ENCODE measurements at places on chromosomes 16 and 17.
A peak's percentile ranks its signal among the peaks of the same experiment; 100 is the strongest.

GRCh38 chr17:74199306-74200092 lies 4.0 kb upstream of the RPL38 start:
- peak; percentile 66 for DNase-seq

DNA sequence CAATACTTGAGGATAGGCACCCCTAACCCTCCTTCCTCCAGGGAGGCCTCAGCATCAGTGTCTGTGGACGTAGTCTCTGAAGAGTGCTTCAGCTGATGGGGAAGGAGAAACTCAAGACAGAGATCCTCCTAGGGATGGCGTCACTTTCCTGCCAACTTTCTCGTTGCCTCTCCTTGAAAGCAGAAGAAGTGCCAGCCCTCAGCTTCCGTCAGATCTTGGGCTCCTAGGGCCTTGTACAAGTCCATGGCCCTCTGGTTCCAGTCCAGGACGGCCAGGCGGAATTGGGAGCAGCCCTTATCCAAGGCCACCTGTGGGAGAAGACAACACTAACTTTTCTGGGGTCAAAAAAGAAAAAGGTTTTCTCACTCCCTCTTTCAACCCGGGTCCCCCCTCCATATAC lies 1.3 kb downstream of the SAT2 start:
- DNase-seq, result no peak

DNA sequence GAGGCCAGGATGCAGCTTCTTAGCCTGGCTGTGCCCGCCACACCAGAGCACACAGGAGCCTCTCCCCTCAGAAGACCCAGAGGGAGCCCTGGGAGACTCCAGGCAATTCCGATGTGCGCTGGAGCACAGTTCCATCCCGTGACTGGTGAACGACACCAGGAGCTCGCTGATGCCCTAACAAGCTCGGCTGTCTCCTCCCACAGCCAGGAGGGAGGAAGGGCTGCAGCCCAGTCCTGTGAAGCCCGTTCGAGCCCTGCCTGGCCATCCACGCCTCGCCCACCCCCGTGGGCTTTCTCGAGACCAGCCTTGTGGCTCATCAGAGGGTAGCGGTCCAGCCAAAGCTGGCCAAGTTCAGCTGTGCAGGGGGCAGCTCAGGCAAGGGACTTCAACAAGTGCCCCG lies 21.8 kb upstream of the RASD1 start:
- no peak for DNase-seq

DNA sequence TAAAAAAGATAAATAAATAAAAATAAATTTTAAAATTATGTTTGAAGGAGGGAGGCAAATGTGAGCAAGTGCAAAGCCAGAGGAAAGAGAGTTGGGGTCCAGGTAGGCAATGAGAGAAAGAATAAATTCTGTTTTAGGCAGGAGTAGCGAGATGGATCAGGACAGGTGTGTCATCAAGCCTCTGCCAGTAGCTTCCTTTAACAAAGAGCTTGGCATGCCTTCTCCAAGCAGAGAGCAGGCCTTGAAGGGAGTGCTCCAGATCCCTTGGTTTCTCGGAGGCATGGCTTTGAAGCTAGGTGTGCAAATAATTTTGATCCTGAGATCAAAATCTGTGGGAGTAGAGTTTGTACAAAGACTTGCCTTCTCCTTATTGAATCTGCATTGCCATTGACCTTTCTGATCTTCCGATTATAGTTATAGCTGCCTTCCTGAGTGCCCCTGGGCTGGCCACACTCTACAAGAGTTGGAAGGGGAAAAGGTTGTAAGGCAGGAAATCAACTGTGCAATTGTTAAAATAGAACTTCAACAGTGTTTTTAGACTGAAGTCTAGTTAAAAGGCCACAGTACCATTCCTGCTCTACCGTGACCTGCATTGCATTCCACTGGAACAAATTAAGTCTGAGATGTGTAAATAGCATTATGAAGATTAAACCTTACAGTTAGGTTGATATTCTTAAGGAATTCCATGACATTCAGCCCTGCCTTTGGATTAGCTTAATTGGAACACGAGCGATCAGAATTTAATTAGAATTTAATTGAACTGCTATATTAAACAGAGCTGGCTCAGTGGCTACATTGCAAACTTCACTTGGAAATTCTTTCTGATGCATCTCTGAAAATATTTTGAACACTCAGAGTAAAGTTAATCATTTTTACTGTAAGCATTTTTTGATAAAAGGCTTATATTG lies 33.7 kb downstream of the IQCK start:
- DNase-seq, result no peak

DNA sequence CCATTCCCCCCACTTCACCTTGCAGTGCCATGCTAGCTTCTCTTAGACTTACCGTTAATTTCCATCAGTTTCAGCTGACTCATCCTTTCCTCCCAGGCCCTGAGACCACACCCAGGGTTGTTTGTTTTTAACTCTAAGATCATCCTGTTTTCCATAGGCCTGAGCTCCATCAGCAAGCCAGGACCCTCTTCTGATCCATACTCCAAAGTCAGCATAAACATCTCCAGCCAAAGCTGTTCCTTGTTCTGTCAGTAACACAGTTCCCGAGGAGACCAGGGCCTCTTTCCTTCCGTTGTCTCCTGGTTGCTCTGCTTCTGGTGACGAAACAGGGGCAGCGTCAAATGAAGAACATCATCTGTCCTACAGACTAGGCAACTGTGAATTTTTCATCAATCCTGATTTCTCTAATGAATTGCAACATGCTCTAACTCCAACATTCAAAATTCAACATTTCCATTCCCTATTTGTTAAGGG lies 83.8 kb upstream of the HNF1B start:
- DNase-seq, result peak; percentile 2

DNA sequence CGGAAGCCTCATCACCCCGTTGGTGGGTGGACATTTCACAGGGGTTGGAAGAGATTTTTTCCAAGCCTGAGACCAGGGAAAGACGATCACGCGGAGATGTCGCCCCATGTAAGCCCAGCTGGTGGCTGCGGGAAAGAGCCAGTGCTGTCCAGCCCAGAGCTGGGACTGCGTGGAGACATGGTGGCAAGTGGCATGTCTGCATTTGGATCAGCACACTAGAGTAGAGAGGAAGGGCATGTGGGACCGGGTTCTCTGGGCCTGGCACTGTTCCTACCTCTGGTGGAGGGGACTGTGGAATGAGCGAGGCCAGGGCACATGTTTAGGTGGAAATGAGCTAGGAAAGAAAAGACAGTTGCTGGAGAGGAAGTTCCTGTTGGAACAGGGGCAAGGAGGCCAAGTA lies 20.0 kb downstream of the SBK1 start:
- no peak for DNase-seq

- peak; percentile 46 for DNase-seq
Observed at GRCh38 chr17:38693700-38694329, 11.3 kb upstream of the MLLT6 start.

DNA sequence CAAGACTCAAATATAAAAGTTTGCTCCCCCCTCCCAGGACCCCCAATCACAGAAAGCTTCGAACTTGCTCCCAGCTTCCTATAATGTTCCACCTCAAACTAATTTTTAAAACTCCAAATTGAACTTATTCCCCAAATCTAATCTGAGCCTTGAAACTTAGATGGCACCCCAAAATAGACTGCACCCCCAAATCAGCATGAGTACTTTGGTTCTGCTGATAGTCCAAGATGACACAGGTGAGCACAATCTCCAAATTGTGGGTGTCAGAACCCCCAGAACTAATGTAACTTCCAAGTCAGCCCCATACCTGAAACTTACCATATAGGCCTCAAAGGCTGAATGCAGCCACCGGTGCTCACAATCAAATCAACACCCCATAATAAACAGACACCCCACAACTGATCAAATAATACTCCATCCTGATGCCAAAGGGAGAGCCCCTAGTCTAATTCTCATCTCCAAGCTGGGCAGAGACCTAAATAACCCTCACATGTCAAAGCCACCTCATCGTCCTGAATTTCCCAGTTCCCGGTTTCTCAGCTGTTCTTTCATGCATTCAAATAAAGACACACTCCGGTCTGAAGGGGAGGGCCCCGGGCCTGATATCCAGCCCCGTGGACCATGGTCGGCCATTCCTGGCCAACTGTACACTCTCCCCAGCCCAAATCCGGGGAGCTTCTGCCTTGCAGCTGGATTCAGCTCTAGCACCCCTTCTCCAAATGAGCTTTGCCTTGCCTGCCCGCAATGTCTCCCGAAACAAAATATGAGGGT lies 1.8 kb upstream of the BCL6B start:
- DNase-seq, result no peak

DNA sequence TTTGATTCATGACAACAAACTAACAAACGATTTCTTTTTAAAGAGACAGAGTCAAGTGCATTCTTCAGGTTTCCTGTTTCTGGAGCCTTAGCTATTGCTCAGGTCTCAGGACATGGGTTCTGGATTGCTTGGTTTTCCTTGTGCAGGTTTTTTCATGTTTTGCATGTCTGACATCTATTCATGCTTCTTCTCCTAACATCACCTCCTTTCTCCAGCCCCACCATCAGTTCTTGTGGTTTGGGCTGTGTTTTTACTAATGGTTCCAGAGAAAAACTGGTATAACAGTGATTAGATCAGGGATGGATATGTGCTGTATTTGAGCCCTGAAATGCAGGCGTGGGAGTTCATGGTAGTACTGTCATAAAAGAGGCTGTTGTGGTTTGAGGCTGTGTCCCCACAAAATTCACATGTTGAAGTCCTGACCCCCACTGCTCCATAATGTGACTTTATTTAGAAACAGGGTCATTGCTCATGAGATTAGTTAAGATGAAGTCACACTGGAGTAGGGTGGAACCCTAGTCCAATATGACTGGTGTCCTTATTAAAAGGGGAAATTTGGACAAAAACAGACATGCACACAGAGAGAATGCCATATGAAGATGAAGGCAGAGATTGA lies 67.9 kb downstream of the IRX6 start:
- no peak for DNase-seq

GRCh38 chr17:50364715-50365114 lies 8.3 kb downstream of the MRPL27 start:
- DNase-seq, result no peak

- DNase-seq, result peak; percentile 73
Observed at GRCh38 chr16:69839798-69840409, 77.8 kb downstream of the WWP2 start.

DNA sequence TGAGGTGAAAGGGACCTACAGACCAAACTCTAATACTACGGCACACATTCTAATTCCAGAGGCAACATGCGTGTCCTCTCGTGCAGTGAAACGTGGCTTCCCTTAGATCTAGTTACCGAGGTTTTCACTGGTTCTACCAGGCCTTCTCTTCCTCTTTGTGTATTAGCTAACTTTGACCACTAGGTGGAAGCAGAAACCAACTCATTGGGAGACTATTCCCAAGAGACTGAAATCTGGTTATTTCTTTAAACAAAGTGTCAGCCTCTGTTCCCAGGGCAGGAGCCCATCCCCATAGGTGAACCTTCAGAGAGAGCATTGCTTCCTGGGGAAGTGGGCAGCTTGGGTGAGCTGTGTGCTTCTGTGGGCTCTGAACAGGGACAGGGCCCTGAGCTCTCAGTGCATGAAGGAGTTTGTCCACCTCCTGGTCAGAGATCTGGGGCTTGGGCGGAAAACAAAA lies 19.7 kb upstream of the RCVRN start:
- peak; percentile 70 for DNase-seq

DNA sequence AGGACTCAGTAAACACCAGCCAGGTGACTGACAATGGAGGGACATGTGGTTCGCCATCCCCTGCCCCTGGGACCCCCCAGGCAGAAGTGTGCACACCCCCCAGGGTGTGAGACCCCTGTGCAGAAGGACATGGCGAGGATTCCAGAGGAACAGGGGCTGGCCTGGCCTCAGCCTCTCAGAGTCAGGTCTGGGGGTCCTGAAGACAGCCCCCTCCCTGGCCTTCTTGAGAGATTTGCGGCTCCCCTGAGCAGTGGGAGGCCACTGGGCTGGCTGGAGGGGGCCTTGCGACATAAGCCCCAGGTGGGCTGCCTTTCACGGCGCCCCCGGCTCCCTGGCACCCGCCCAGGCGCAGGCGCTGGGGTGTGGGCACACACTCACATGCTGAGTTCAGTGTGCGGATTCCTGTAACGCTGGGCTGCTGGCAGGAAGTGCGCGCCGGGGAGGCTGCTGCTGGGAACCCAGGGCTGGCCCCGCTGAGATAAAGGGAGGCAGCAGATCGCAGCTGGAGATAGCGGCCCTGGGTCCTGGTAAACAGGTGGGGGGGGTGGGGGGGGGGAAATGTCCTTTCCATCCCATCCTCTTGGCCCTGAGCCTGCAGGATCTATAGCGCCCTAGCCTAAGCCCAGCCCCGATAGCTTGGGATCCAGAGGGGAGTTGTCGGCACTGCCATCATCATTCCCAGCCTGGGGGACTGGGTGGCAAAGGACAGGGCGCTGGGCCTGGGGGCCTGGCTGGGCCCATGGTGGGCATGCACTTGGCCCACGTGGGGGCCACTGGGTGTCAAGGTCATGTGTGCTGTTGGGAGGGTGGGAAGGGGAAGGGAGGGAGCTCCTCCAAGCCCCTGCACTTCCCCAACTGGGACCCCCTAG lies 27.1 kb downstream of the TMEM235 start:
- no peak for DNase-seq

DNA sequence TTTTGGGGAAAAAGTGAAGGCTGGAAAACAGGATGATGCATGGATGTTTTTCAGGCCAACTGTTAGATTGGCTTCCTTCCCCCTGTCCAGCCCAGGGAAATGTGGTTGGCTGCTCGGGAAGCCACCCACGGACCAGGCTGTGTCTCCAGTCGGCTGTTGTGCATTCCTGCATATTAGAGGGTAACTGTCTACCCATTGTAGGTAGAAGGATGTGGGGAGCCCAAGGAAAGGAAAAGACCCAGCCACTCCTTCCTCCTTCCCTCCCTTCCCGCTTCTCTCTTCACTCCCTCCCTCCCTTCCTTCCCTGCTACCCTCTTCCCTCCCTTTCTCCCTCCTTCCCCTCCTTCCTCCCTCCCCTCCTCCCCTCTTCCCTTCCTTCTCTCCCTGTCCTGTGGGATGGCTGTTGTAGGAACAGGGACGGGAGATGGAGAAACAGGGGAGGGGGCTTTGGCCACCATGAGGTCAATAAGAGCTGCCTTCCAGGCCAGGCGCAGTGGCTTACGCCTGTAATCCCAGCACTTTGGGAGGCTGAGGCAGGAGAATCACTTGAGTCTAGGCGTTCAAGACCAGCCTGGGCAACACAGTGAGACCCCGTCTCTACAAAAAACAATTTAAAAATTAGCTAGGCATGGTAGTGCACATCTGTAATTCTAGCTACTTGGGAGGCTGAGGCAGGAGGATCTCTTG lies 16.9 kb downstream of the SYT17 start:
- no peak for DNase-seq

GRCh38 chr17:4017377-4017776 lies 53.1 kb upstream of the ATP2A3 start:
- no peak for DNase-seq
